Activated naive CD4-positive, alpha-beta T cell treated with anti-CD3 and anti-CD28 coated beads, Interleukin-2, amount 50 U/mL, for 16 hours (primary cell): ENCODE measurements at places on chromosomes 5 and 9.
A peak's percentile ranks its signal among the peaks of the same experiment; 100 is the strongest.

GRCh38 chr9:35749515-35750255 is 598 bp downstream of the RGP1 start:
- DNase-seq, result peak; percentile 41

DNA sequence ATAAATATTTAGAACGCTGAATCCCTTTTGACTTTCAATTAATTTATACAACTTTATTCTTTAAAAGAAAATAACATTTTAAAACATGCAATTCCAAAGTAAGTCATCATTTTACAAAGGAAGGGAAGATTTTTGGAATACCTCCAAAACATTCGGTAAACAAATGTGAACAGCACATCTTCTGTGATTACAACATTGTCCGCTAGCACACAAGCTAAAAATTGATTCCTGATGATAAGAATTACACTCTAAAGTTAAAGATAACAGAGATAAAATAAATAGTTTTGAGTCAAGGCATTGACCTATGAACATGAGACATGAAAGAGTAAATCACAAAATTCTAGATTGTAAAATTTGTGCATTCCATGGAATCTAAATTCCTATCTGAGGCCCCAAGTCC is 56.2 kb upstream of the TRAF1 start:
- DNase-seq, result no peak

DNA sequence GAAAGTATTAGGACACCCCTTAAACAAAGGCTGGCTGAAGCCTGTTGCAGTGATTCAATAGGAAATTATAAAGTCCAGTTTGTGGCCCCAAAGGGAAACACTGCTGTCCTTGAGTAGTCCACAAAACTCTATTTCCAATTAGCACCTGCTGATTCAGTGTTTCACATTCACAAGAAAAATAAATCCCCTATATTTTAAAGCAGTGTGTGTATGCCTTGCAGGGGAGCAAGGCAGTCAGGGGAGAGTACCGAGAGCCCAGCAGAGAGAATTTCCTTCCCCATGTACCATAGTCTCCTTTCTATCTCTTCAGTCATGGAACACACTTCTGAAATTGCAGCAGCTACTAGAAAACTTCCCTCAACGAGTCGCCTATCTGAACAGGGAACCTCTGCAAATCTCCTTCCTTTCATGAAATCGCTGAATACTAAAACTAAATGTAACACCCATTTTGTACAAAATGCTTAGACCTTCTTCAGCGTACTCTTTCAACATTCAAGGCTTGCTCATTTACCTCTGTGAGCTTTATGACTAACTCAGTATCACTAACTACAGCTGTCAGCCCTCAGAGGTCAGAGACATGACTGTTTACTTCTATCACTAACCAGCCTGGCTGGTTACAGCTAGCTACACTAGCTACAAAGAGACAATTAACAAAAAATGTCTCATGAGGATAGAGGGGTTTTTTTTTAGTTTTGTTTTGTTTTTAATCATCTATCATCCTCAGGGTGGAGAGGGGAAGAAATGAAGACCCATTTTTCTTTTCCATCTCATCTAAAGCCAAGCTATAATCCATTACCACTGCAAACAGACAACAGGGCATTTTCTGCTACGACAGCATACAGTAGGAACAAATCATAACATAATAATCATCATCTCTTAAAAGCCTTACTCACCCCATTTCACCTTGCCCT is 188.7 kb downstream of the EBF1 start:
- DNase-seq, result no peak

DNA sequence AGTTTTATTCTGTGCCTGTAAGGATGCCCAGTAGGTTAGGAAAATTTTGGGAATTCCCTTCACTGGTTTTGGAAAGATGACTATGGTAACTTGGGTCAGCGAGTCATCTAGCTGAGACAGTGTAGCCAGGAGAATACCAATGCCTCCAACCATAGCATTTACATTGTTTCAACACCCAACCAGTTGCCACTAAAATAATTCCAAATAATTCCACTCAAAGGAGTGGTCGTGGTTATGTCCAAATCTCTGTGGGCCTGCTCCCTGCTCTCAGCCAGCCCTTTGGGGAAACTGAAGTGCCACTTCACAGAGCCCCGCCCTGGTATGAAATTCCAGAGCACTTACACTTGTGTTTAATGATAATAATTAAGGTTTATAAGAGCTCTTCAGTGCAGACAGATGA is 310.5 kb downstream of the PLK2 start:
- DNase-seq, result no peak

- DNase-seq, result no peak
These were observed 129.0 kb downstream of the PIK3R1 start for GRCh38 chr5:68344447-68345111.

DNA sequence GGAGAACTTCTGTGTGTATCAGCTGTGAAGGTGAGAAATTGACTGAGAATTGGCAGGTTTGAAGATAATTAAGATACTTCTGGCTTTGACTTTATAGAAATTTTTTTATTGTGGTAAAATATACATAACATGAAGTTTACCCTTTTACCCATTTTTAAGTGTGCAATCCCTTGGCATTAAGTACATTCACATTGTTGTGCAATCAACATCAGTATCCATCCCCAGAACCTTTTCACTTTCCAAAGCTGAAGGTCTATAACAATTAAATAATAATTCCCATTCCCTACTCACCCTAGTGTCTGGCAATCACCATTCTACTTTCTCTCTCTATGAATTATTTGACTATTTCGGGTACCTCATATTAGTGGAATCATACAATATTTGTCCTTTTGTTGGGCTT is 69.9 kb downstream of the ACTBL2 start:
- DNase-seq, result no peak

- no peak for DNase-seq
These were observed 7.9 kb downstream of the FLT4 start for GRCh38 chr5:180641566-180641900.

- DNase-seq, result no peak
These were observed 41.5 kb downstream of the WNK2 start for GRCh38 chr9:93225417-93225816.

GRCh38 chr9:114314881-114315722 is 7.8 kb upstream of the ORM1 start:
- no peak for DNase-seq

GRCh38 chr5:1124205-1125029 is 12.6 kb upstream of the SLC12A7 start:
- no peak for DNase-seq

DNA sequence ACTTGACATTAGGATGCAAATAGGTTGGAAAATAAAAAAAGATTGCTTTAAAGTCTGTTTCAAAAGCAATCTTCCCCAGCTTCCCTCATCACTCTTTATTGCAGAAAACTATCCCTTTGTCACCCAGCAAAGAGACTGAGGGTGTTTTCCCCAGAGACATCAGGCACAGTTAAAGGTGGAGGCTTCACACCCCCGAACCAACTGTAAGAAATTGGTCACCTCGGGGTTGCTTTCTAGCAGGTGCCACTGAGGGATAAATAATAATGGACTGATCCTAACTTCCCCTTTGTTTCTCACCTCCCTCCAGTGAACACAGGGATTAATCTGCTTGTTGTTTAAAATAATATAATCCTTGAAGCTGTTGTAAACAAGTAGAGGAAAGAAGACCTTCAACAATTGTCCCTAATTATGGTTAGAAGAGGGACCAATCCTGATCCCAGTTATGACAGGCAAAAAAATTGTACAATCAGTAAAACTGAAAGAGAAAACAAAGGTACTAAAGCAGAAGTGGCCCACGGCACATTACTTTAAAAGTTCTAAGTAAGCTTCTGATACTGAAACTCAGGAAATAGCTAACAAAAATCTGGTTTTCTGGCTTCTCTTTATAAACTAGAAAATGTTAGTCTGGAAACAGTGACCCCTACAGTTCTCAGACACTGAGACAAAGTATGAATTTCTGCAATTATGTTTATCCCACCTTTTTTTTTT is 6.6 kb upstream of the PCSK1 start:
- no peak for DNase-seq
